NCI-H1092 (cell line): ENCODE measurements at places on chromosomes 5 and 9.
A peak's percentile ranks its signal among the peaks of the same experiment; 100 is the strongest.

GRCh38 chr9:92328225-92328624 lies 2.5 kb downstream of the CENPP start:
- no peak for DNase-seq

DNA sequence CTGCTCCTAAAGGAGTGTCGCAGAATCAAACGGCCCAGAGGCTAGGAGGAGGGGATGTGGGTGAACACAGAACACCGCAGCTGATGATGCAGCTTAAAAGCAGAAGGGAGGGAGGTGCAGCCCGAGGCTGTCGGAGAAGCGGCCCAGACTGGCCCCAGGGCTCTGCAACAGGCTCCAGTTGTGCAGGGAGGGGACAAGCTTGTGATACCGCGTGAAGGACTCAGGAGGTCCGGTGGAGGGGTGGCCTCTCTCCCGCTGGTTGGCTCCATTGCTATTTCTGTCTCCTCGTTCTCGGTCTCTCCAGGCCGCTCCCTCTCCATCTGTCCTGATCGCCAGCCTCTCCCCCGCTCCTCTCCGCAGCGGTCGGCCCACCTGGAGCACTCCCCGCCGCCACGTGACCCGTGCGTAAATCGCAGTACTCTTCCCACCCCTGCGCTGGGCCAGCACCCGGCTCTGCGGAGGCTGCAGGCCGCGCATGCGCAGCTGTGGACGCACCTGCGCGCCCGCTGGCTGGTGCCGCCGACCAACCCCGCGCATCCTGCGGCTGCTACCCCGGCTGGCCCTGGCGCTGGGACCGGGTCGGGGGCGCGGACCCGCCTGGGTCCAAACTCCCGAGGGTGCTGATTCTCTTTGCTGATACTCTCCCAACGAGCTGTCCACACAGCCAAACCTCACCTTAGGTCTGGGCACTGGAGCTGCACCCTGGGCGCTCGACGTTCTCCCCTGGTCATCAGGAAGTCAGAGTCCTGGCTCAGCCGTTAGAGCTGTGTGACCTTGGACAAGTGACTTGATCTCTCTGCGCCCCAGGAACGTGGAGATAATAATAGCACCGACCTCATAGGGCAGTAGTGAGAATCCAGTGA lies 3.7 kb upstream of the STXBP1 start:
- peak; percentile 84 for DNase-seq

DNA sequence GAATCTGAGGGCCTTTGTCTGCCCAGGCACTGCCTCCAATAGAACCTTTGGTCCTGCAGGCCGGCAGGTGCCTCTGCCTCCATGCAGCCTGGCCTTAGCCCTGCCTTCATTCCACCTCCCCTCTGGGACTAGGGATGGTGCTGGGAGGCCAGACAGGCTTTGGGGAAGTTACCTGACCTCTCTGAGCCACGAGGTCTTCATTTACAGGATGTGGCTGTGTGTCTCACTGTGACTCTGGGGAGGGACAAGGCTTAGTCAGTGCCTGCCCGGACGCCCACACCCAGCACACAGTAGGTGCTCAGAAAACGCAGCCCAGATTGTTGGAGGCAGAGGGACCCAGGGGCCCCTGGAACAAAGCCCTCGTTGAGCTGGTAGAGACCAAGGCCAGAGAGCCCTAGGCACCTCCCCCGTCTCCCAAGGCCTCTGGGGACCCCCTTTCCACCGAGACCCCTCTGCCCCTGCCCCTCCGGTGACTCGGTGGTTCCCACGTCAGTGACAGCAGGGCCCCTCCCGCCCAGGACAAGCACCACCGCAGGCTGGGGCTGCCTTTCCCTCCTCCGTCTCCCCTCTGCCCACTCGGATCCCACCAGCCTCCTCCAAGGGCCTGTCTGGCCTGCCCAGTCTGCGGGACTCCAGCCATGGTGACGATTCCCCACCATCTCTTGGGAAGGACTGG lies 46.9 kb upstream of the EGFL7 start:
- no peak for DNase-seq

DNA sequence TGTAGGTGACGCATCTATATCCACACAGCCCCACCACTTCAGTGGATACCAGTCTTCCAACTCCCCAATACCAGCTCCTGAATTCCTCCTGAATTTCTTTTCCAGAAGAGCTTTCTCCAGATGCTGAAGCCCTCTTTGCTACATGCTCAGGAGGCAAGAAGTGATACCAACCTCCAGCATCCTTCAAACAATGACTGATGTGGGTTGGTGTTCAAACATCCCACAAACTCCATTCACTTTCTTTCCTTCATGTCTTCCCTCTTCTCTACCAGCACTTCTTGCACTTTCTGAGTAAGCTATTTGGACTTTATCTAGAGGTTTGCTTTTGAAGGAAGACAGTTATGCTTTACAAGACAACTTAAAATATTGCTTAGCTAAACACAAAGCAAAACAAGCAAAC lies 179.9 kb upstream of the RORB start:
- no peak for DNase-seq

DNA sequence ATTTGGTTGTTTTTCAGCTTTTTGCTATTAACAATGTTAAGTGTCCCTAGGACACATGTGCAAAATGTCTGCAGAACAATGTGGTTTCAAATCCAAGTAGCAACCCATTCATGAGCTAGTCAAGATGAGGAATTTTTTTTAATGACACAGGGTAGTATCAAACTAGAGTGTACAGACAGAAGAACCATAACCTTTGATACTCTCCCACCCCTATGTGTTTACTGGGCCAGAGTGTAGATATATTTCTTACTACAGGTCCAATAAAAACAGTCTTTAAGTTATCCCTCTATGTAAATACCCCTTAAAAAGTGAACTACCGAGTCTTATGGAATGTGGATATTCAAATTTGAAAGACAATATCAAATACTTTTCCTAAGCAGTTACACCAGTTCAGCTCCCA lies 45.6 kb downstream of the AUH start:
- DNase-seq, result no peak

DNA sequence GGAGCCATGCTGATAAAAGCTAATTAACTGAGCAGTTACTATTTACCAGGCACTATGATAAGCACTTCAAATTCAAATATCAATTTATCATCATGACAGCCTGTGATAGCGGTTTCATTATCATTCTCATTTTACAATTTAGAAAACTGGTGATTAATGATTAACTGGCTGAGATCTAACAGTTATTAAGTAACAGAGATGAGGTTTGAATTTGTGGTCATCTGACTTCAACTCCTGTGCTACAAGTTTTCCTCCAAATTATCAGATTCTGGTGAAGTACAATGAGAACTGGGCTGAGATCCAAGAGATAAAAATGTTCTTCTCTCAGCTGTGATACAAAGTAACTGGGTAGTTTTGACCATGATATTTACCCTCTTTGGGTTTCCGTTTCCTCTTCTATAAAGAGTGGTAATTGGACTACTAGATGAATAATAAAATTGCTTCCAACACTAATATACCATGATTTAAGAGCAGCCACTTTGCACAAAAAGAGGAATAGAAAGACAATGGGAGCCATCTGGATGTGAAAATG lies 74.5 kb upstream of the CCNG1 start:
- no peak for DNase-seq

DNA sequence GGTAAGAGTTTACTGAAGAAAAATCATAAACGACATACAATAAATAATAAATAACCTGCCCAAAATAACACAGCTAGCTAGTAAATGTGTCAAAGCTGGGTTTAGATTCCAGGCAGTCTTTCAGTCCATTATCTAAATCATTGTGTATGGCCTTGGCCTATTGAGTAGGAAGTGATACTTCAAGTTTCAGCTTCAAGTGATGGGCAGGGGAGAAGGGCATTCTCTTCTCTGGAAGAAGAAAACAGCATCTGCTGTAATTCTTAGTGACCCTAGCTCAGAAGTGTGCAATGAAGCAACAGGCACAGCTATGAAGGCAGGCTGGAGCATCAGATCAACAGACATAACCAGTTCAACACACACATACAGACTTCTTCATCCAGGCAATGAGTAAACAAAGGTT lies 42.5 kb downstream of the FNIP1 start:
- no peak for DNase-seq

DNA sequence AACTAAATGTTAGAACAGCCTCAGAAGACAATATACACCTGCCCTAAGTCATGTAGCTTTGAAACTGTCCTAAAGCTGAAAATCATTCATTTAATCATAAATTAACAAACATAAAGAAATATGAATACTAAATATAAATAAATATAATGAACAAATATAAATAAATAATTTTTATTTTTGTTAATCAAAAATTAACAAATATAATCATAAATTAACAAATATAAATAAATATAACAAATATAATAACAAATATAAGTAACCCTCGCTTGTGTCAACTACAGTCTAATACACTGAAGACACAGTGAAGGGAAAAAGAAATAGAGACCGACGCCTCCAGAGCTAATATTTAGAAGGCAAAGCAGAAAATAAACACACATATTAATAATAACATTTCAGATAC lies 527.3 kb downstream of the CYLC2 start:
- DNase-seq, result no peak

- no peak for DNase-seq
Observed at GRCh38 chr9:128146591-128147120, 2.6 kb upstream of the LCN2 start.

DNA sequence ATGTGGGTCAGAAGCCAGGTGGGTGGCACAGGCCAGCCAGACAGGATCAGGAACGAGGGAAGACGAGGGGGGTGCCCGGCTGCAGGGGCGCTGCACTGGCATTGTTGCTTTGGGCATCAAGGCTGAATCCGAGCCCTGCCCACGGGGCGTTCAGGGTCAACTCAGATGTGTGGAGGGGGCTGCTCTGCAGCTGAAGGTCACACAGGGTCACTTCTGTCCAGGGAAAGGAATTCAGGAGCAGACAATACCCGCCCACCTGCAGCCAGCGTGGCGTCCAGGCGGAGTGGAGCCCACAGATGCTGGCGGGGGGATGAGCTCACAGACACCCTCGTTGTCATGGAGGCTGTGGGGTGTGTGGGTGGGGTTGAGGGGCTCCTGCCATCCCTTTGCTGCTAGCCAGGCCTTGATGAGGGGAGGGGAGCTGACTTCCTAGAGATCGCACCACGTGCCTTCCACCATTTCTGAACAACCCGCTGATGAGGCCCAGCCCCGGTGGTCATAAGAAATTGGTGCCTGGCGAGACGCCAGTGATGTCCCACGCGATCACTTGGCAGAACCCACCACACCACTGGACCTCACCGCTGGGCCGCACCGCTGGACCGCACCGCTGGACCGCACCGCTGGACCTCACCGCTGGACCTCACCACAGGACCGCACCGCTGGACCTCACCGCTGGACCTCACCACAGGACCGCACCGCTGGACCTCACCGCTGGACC lies 31.2 kb downstream of the MRPL36 start:
- no peak for DNase-seq

GRCh38 chr5:173035904-173036707 lies 20.0 kb upstream of the CREBRF start:
- no peak for DNase-seq

GRCh38 chr9:127030814-127031740 lies 91.4 kb downstream of the ANGPTL2 start:
- no peak for DNase-seq
